NCI-H2107 (cell line): ENCODE measurements at places on chromosomes 11 and 22.

GRCh38 chr22:45291931-45292290, 7.2 kb downstream of the UPK3A start:
- DNase-seq, result no peak

DNA sequence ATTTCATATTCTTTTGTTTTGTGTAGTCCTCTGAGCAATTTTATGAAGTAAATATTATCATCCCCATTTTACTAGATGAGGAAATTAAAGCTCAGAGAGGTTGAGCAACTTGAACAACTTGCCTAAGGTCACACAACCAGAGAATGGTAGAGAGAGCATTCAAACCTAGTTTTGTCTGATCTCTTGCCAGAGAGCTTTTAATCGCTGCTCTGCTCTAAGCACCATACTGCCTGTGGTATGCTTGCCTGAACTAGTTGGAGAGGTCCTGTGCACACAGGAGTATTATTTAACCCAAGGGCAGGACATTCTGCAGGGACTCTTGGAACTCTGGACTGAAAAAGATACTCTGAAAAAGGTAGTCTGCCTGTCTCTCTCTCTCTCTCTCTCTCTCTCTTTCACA, 38.5 kb downstream of the TRAF6 start:
- no peak for DNase-seq

- DNase-seq, result no peak
Measured at GRCh38 chr11:9693801-9694553, 30.1 kb downstream of the SWAP70 start.

DNA sequence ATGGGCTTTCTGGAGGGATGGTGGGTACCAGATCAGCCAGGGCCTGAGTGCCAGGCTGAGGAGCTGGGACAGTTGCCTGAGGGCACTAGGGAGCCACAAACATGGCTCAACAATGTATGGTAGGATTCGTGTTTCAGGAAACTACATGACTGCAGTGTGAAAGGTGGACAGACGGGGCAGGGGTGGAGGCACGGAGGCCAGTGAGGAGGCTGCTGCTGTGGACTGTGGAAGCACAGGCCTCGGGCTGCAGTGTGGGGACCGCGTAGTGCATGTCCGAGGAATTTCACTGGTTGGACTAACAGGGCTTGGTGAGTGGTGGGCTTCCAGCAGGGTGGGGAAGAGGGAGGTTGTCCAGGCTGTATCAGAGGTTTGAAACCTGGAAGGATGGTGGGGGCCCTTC, 7.8 kb downstream of the P2RY2 start:
- no peak for DNase-seq

DNA sequence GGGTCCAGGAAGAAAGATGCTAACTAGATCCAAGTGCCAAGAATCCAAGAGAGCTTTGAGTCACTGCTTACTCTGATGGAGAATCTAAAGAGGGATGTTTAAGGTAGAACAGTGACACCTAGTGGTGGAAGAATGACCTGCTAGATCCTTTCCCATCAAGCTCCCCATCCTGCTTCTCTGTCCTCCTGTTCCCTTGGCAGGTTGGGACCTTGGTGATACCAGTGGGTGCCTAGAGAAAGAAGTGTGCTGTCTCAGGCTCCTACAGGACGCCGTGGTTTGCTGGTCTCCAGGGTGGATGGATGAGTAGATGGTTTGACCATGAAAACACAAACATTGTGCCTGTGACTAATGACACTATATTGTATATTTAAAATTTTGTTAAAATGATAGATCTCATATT, 383.7 kb downstream of the TMEM135 start:
- peak; percentile 54 for DNase-seq
